Skin of body (tissue), 3 donors: ENCODE measurements at places on chromosomes 6 and 20. TPM values are rescaled to one million over a fixed set of nuclear protein-coding genes. Genes with fewer than 3 reads are reported as not detected.

GRCh38 chr6:14228571-14228970 lies 111.0 kb downstream of the CD83 start:
- peak; percentile 10 for DNase-seq

GRCh38 chr6:43983191-43983590 lies 144.1 kb downstream of the MRPL14 start:
- DNase-seq = no peak

- DNase-seq = no peak
Observed at GRCh38 chr20:21464916-21465315, 48.9 kb downstream of the NKX2-2 start.

DNA sequence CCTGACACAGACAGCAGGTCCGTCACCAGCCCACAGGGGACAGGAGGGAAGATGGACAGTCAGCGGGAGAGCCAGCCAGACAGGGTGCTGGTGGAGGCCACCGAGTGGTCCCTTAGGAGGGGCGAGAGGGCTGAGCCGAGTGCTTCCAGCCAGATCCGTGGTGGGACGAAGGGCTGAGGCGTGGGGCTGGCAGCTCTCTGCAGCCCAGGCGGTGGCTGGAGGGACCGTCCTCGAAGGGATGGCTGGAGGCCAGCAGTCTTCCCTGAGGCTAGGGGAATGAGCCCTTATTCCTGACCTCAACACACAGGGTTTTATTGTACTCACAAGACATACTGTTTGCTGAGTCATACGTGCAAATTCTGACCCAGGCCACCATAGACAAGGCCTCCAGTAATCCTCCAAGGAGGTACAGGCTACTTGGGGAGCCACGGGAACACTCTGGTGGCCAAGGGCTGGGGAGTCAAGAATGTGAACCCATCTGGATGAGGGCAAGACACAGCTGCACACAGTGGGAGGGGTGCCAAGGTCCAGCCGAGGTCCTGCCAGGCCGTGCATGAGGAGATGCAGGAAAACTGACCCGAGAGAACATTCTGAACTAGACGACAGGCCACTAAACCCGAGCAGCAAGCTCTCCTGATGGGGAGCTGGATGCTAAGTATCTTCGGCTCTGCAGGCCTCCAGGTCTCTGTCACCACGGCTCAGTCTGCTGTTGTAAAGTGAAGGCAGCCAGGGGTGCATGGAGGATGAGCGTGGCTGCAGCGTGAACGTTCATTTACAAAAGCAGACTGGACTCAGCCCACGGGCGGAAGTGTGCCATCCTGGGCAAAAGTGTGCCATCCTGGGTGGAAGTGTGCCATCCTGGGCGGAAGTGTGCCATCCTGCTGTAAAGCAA lies 242.5 kb downstream of the TTLL2 start:
- DNase-seq = no peak

BPIFB2 gene
- not detected for total RNA-seq
